AG20443 (cell line): ENCODE measurements at places on chromosomes 13 and 19.

GRCh38 chr19:5672708-5673459 is 7.4 kb downstream of the MICOS13 start:
- DNase-seq, result no peak

GRCh38 chr13:48977973-48978372 is 2.3 kb downstream of the FNDC3A start:
- DNase-seq, result peak; percentile 29

DNA sequence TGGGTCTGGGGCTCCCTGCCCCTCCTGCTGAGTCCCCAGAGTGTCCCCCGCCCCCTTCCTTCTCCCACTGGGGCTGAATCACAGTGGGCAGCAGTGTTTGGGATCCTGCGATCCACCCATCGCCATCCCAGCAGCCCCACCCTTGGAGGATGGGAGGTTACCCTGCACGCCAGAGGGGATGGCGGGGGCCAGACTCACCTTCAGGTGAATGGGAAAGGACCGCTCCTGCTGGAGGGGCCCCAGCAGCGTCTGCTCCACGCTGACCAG is 569 bp downstream of the DLEU7 start:
- no peak for DNase-seq

DNA sequence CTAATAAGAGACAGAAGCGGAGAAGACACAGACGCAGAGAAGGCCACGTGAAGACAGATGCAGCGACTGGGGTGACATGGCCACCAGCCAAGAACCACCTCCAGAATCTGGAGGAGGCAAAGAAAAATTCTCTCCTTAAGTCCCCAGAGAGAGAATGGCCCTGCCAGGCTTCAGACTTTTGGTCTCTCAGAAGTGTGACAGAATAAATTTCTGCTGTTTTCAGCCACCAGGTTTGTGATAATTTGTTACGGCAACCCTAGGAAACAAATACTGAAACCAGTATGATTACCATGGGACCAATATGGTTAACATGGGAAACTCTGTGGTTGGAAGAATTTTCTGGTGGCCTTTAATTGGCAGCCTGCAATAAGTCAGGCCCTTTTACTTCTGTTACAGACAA is 63.9 kb upstream of the DOCK9 start:
- no peak for DNase-seq

- peak; percentile 55 for DNase-seq
These were observed 54.8 kb downstream of the DLEU7 start for GRCh38 chr13:50788551-50789210.

GRCh38 chr13:83943530-83944279 is 61.4 kb upstream of the SLITRK1 start:
- DNase-seq, result no peak

DNA sequence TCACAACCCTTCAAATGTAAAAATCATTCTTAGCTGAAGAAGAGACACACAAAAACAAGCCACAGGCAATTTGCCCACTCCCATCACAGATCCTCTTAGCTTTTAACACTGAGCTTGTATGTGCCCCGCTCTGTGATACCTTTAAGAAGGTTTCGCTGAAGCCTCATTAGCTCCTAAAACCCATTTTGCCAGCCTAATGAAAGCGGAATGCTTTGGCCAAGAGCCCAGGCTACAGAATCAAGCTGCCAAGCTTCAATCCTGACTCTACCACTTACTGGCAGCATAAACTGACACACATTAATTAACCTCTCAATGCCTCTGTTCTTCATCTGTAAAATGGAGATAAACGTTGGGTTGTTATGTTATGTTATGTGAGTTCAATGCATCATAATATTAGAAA is 10.5 kb downstream of the ZNF112 start:
- no peak for DNase-seq

DNA sequence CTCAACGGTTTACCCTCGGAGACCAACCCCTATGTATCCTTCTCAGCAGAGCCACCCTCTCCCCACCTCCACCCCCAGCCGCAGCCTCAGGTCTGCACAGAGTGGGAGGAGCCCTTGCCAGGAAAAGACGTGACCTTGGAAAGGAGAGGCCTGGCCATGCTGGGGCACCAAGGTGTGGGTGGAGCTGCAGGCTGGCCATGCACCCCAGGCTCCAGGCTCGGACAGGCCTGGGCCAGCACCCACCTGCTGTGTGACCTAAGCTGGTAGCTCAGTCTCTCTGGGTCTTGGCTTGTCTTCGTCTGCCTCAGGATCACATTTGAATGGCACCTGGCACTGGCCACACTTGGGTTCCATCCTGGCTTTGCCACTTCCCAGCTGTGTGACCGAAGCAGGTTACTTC is 29.5 kb downstream of the CCDC8 start:
- DNase-seq, result no peak

- DNase-seq, result no peak
These were observed 5.9 kb downstream of the MTMR6 start for GRCh38 chr13:25281193-25281934.

GRCh38 chr13:105272660-105273631 is 1262.5 kb downstream of the EFNB2 start:
- DNase-seq, result no peak

DNA sequence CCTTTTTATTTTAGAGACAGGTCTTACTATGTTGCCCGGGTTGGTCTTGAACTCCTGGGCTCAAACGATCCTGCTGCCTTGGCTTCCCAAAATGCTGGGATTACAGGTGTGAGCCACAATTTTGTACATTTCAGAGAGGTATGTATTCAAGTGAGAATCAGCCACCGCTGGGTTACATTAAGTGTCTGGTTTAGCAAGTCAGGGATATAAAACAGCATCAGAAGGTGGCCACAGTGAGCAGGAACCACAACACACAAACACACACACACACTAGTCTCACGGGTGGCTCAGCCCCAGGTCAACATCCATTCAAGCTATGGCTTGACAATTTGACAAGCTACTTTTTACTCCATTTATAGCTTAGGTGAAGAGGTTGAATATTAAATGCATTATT is 20.2 kb downstream of the KLK5 start:
- DNase-seq, result no peak

- DNase-seq, result no peak
These were observed 14.7 kb downstream of the KLF2 start for GRCh38 chr19:16339361-16339725.

- peak; percentile 83 for DNase-seq
These were observed 100.7 kb upstream of the RXFP2 start for GRCh38 chr13:31638577-31638976.

- peak; percentile 70 for DNase-seq
These were observed 158.3 kb downstream of the FOXO1 start for GRCh38 chr13:40508127-40508526.

DNA sequence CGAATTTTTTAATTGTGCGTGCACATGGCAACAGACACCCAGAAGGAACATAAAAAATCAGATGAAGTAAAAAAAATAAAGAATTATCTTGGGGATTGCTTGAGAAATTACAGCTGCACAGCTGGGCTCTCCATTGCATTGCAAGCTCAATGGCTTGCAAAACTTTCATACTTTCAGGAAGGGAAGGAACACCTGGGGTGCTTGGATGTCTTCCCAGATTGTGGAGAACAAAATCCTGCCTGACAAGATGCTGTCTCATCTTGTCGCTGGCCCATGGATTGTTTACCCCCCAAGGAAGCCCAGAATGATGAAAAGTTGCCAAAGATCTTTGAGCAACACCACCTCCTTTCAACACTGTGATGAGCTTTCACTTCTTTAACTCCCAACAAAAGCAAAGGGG is 11.0 kb upstream of the CASP14 start:
- no peak for DNase-seq

DNA sequence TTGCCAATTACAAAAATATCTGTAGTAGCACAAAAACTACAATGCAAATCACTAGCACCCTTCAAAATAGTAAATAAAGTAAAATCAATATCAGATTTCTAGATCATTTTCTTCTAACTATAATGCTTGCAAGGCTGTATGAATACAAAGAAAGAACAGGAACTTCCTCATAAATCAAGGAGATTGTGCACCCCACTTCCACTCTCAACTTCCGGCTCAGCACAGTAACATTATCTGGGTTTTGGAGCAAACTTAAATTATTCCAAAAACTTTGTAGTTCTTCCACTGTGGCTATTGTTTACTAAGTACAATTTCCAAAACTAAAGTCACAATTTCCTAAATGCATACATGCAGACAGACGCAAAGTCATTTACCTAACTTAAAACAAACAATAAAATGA is 778.3 kb upstream of the SLC10A2 start:
- no peak for DNase-seq

GRCh38 chr13:30154531-30154930 is 152.8 kb downstream of the KATNAL1 start:
- no peak for DNase-seq

DNA sequence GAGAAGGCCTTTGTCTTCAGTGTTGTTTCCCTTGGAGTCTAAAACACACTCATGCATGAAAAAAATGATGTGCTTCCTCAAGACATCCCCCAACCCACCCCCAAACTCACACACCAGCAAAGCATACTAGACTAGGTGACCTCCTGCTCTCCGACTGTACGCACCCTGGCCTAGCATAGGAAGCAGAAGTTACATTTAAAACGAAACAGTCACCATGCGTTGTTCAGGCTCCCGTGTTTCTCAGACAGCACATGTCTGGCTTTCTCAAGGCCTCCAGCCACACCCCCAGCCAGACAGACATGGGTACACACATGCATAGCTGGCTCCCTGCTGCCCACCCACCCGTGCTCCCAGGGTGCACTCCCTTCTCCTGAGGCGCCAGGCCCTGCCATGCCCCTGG is 28.7 kb upstream of the C1QTNF9 start:
- DNase-seq, result no peak

- DNase-seq, result no peak
These were observed 208.3 kb upstream of the PCDH9 start for GRCh38 chr13:67438465-67438864.

- DNase-seq, result no peak
These were observed 42.0 kb downstream of the DCLK1 start for GRCh38 chr13:36089130-36089647.

GRCh38 chr19:44799627-44800346 is 9.1 kb upstream of the BCAM start:
- no peak for DNase-seq

DNA sequence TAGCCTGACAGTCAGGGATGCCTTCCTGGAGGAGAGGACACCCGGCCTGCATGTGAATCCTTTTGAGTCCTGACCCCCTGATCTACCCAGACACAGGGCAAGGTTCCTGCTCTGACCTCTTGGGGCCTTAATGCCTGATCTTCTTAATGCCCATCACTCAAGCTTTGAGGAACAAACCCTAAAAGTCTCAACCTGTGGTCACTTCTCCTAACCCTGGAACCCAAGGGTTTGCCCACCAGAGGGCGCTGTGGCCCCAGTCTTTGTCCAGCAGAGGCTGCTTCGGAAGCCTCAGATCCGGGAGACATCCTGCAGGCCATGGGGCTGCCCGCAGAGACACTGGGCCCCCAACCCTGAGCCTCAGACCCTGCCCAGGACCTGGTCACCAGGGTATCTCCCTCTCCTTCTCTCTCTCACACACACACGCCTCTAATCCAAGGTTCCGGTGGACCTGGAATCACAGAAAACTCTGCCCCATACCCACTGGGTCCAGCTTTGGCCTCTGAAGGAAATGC is 9.8 kb upstream of the DPF1 start:
- DNase-seq, result peak; percentile 87

DNA sequence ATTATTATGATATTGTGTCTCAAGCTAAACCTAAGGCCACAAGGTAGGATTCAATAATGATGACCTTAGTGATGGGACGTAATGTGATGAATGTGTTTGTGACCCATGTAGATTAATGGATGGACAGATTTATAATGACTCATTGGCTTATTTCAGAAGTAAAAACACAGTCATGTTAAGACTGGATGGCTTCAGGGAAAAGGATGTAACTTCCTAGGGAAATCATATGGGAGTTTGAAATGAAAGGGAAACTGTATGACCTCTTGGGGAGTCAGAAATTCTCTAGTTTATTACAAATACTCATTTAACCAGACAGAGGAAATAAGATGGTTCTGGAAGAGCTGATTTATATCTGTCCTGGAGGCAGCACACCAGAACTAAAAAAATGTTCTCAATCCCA is 2.9 kb downstream of the EDNRB start:
- no peak for DNase-seq

- DNase-seq, result no peak
These were observed 76.6 kb upstream of the PCDH9 start for GRCh38 chr13:67306742-67307141.

DNA sequence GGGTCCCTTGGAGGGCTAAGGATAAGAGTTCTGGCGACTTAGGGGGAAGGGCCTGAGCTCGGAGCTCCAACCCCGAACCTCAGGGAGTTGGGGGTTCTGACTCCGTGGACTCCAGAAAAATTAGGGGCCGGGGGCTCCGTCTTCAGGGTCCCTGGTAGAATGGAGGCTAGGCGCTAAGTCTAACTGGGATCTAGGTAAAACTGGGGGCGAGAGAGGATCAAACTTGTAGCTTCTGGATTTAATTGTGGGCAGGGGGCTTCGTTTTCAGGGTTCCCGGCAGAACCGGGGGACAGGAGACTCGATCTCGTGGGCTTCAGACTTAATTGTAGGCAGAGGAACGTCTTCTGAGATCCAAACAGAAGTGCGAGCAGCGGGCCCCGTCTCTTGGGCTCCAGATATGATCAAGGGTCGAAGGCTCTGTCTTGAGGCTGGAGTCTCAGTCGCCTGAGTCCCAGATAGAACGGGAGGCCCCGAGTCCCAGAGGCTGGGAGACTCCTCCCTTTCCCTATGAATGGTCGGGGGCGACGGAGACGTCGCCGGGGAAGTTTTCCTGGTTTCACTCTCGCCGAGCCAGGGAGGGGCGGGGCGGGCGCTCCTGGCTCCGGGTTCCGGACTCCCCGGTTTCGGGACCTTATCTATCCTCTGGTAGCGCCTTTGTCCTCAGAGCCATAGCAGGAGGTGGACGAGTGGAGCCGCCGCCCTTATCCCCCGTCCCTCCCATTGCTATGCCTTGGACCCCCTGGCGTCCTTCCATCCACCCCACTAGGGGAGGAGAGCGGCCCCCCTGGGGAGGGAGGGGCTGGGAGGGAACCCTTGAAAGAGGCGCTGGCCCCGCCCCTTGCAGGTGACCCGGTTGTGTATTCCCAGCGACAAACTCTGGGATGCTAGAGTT is 1.3 kb downstream of the NECTIN2 start:
- peak; percentile 61 for DNase-seq

DNA sequence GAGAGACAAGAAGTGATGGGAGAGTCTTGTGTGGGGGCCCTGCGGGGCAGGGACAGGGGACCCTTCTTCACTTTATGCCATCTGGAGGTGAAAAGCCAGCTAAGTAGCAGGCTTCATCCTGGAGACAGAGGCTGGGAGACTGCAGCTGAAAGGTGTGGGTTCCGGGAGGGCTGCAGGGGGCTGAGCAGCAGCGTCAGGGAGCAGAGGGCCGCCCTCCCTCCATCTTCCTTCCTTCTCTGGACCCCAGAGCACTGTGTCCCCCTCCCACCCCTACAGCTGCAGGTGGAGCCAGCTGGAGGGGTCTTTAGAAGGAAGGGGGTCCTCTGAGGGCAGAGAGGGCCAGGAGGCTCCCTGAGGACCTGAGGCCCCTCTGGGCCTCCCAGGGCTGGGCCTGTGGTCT is 96.6 kb downstream of the WTIP start:
- no peak for DNase-seq
